ENCODE measurements at places on chromosomes 5 and 9.

GRCh38 chr5:132065351-132065937, 5.0 kb downstream of the IL3 start:
- peak; percentile 70 for DNase-seq

DNA sequence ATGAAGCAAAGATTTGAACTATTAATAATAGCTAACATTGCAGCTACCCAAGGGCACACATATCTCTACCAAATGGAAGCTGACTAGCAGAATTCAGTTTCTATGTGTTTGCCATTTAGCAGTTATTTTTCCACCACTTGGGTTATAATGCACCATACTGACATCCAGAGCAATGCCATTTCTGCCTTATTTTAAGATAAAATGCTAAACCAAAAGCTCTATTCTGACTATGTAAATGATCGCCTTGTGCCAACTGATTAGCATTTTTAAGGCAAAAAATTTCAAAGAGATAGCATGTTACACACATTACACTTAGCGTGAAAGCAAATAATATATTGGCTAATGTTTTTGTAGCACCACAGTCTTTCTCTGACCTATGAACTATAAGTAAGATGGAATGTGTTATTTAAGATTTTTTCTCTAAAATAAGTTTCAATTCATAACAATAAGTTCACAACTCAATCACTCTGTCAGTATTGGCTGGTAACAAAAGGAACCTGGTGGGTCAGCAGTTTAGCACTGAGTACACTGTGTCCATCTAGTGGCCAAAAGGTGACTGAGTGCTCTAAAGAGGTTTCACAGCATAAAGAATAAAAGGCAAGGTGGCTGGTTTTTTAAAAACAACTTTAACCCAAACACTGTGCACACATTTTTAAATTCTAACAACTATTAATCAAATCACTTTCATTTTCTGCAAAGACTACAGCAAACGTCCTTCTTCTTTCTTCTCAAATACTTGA, 443.5 kb downstream of the PDE4D start:
- no peak for DNase-seq

GRCh38 chr5:159030357-159030756, 69.4 kb downstream of the EBF1 start:
- DNase-seq = no peak

DNA sequence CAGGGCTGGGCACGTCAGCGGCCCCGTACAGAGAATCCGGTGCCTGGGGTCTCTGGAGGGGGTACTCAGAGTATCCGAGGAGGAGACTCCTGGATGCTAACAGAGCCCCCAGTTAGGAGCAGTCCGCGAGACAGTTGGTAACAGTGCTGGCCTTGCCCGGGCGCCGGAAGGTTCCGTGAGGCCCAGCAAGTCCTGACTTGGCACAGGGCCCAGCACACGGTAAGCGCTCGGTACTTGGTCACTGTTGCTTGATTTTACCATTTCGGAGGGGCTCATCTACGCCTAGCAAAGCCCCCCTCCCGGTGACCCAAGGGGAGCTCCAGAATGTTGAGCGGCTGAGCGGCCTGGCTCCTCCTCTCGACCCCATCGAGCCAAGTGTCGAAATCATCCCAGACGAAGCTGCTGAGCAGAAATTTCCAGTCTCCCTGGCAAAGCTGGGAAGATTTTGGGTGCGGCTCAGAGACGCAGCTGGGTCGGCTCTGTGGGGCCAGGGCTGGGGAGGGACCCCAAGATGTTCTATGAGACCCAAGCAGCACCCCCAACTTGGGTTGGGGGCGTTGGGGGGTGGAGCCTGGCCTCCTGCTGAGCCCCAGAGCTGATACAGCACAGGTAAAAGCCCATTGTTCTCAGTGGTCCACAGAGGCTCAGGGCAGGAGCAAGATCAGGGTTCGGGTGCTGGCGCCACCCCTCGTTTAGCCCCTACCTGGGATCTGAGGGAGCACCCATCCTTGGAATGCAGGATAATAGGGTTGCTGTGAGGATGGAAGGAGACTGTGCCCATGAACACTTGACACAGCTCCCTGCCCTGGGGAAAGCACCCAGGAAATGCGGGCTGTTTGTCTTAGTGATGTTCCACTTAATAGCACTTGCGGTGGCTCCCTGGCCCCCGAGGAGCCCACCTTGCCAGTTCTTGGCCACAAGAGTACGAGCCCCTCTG, 137.2 kb downstream of the C9orf50 start:
- DNase-seq = peak; percentile 95

- DNase-seq = no peak
Measured at GRCh38 chr9:12934545-12935272, 159.9 kb downstream of the LURAP1L start.

GRCh38 chr5:147436596-147436995, 73.3 kb downstream of the DPYSL3 start:
- DNase-seq = no peak
